ENCODE measurements at places on chromosomes 1 and 21.

GRCh38 chr1:97610102-97610501 is 310.7 kb downstream of the DPYD start:
- no peak for DNase-seq

DNA sequence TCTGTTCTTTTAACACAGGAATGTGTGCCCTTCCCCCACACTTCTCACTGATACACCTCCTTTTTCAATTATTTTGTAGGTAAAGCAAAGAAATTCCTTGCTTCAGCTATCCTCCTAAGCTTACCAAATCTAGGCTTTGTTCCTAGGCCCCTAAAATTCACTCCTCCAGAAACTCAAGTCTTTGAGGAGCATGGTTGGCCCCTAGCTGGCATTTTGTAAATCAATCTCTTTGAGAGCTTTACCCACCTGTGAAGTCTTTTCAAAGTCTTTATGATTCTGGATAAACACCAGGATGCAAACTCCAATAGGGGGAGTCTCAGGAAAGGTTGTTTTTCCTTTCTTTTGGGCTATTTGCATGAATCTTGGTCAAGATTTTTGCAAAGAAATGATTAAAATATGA is 82.9 kb upstream of the ZNF644 start:
- no peak for DNase-seq

DNA sequence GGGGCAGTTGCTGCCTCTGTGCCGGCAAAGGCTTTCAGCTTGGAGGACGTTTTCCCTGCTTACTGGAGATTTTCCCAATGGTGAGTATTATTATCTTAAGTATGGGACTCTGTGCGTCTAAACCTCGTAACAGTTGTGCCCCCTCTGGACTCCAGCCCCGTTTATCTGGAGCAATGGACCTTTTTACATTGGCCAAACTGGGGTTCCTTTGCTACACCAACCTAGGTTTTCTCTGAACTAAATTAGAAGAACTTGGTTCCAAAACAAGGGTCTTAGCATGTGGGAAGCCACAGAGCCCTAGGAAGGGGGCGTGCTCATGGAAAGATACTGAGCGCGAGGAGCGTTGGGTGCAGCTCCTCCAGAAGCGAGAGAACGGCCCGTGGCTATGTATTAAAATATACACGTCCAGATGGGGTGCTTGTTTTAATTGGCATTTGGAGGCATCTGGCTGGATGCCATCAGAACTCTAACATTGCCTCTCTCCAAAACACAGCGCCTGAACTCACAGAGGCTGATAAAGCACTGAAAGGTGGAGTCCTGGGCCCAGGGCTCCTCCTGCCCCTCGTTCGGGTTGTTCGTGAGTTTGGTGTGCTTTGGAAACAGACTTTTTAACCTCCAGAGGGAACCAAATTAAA is 28.4 kb downstream of the POFUT2 start:
- DNase-seq = no peak

GRCh38 chr1:183544598-183545297 is 45.5 kb downstream of the NCF2 start:
- no peak for DNase-seq

- no peak for DNase-seq
Measured at GRCh38 chr1:54257876-54258275, 57.9 kb downstream of the MRPL37 start.

DNA sequence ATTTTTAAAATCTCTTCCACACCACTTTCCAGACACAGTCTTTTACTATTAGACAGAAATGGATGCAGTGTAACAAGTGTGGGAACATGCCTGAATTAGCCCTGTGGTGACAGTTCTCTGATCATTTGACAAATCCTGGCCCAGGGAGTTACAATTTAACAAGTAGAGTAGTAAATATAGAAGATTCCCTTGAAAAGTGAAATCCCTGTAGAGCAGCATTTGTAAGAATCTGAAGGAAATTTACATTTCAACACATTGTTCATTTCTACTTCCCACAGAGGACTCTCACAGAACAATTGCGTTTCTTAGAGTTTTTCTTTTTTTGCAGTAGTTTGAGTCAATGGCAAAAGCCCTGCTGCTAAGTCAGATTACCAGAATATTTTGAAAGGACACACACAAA is 458.3 kb upstream of the BRINP3 start:
- DNase-seq = no peak

- no peak for DNase-seq
Measured at GRCh38 chr1:37484325-37485051, 10.1 kb downstream of the ZC3H12A start.

GRCh38 chr1:205688171-205689080 is 8.1 kb upstream of the SLC45A3 start:
- no peak for DNase-seq

All from naive thymus-derived CD4-positive, alpha-beta T cell (primary cell).